ENCODE measurements at places on chromosomes 7 and 10.

DNA sequence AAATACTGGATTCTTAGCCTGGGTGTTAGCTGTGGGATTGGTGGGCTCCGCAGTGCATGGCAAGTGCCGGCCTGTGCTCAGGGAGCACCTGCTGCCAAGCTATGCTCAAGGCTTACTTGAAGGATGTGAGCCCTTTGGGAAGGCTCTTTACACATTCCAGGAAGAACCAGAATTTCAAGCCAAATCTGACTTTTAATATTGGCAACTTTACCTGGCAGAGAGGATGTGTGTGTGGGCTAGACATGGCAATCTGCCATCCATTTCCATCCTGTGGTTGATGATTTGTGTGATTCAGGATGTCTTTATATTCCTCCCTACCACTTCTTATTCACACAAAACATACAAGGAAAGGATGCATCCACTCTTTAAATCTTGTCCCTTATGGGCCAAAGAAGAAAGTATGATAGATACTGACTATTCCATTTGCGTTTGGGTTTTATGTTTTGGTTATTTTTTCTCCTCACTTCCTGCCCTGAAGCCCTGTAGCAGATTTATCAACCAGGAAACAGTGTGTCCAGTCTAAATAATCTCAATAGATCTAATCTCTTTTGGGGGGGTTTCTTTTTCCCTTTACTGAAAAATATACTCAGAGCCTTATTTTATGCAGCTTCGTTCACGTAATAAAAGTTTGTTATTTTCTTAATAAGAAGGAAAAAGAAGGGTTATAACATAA lies 247.1 kb downstream of the COBL start:
- no peak for DNase-seq

- no peak for DNase-seq
These were observed 30.8 kb upstream of the C10orf71 start for GRCh38 chr10:49268185-49268584.

GRCh38 chr10:20380401-20380800 lies 516.7 kb downstream of the NEBL start:
- DNase-seq = no peak

DNA sequence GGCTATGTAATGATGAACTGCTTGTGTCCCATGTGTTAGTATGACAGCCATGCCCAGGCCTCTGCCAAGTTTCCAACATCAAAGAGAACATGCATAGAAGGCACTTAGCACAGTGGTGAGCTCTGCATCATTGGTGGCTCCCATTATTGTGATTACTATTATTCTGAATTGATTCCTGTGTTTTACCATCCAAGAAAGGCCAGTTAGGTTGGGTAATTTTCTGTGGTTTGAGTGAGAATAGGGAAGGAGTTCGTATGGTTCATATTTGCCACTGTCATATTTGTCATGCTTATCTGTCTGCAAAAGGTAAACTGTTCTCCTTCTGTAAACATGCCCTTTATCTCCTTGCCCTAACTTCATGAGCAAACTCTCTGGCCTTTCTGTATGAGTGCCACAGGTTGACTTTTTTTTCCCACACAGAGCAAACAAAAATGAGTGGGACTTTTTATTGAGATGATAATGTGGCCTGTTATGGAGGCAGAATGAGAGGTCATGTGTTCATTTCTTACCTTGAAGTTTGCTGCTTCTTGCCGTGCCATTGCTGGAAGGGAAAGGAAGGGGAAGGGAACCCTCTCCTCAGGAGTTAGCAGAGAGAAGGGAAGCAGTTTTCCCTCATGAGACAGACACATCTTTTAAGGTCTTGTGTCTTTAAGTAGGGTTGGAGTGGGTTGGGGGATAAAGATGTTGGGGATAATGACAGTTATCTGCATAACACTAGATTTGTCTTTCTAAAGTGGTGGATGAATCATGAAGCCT lies 301.9 kb downstream of the LRMDA start:
- no peak for DNase-seq

DNA sequence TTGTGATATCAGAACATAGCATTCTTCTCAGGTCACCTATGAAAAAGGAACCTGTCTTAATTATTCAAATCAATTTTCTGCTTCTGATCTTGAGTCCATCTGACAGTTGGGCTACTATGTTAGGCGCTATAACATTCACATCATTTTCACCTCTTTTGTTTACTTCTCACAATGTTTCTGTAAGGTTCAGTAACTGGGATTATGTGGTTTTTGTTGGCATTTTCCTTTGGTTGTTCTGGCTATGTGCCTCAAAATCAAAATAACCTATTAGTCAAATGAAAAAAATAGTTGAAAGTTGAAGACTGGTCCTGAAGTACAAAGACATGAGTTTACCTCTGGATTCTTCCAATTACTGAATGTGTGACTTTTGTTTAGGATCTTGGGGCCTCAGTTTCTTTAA lies 221.3 kb upstream of the SMIM30 start:
- no peak for DNase-seq
